ENCODE measurements at places on chromosomes 3 and 15.

GRCh38 chr3:52005571-52005986 lies 9.9 kb upstream of the RPL29 start:
- peak; percentile 36 for DNase-seq

- no peak for DNase-seq
These were observed 26.8 kb upstream of the NR2C2 start for GRCh38 chr3:14920536-14920935.

GRCh38 chr15:46714950-46715349 lies 1002.4 kb upstream of the SEMA6D start:
- no peak for DNase-seq

GRCh38 chr15:78129077-78129750 lies 2.0 kb downstream of the CIB2 start:
- no peak for DNase-seq

DNA sequence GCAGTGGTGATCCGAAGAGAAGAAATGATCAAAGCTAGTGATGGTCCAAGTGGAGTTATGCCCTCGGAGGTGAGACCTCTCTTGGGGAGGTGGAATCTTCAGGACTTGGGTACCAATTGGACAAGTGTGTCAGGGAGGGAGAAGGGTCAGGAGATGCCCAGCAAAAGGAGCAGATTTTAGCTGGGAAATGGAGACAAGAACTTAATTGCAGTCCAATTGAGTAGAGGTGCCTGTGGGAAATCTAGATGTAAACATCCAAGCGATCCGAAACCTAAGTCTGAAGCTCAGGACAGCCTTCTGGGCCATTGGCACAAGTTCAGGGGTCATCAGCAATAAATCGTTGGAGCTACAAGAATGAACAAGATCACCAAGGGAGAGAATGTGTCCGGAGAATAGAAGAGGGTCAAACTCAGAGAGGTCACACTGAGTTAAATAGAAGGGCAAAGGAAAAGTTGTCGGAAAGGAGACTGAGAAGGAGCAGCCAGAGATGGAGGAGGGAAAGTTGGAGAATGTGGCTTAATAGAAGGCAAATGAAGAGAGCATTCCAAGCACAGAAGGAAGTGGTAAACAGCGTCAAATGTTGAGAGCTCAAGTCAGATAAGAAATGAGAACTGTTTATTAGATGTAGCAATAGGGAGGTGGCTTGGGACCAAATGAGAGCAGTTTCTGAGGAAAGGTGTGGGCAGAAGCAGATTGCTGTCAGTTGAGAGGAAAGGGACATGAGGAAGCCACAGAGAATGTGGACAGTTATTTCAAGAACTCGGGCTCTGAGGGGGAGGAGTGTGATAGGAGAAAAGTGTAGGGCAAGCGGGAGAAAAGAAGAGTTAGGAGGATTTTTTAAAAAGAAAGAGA lies 64.2 kb upstream of the FNDC3B start:
- DNase-seq: no peak

- no peak for DNase-seq
These were observed 8.4 kb upstream of the EHD4 start for GRCh38 chr15:41980654-41981323.

DNA sequence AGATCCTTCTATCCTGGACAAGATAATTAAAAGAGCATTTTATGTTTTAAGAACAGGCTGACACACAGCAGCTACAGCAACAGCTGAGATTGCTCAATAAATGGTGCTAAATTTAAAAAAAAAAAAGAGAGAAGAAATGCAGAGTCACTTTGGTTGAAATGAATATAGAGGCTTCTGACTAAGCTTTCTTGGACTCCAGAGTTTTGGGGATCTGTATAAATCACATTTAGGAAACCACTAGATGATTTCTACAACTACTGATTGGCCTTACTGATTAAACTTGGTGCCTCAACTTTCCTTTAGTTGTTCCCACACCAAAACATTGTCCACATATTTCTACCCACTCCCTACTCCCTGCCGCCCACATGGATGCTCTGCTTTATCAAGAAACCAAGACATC lies 132.9 kb upstream of the ZBTB20 start:
- DNase-seq: no peak

DNA sequence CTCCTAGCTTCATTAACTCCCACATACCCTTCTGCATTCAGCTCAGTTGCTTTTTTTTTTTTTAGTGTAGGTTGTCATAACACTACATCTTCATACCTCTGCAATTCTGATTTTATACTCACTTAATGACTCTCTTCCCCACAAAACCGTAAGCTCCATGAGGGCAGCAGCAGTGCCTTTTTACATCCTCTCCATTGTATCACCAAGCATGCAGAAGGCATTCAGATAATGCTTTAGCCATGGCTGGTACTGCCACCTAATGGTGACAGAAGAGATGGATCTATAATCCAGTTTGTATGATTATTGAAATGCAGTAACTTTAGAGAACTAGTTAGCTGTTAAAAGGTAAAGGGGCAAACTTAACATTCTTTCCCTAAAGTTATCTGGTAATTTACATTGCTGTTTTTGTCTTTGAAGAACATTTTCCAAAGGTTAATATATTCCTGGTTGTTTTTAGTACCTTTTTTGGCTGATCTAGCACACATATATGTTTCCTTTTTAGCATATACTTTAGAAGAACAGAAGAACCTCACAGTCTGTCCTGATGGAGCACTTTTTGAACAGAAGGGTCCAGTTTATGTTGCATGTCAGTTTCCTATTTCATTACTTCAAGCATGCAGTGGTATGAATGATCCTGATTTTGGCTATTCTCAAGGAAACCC lies 36.8 kb downstream of the ATP1B3 start:
- DNase-seq: peak; percentile 1

- DNase-seq: no peak
These were observed 4.7 kb downstream of the IP6K1 start for GRCh38 chr3:49781415-49782199.

GRCh38 chr3:48428572-48429316 lies 1.1 kb downstream of the PLXNB1 start:
- peak; percentile 17 for DNase-seq

- DNase-seq: no peak
These were observed 443.5 kb downstream of the OTOL1 start for GRCh38 chr3:161939918-161940620.

DNA sequence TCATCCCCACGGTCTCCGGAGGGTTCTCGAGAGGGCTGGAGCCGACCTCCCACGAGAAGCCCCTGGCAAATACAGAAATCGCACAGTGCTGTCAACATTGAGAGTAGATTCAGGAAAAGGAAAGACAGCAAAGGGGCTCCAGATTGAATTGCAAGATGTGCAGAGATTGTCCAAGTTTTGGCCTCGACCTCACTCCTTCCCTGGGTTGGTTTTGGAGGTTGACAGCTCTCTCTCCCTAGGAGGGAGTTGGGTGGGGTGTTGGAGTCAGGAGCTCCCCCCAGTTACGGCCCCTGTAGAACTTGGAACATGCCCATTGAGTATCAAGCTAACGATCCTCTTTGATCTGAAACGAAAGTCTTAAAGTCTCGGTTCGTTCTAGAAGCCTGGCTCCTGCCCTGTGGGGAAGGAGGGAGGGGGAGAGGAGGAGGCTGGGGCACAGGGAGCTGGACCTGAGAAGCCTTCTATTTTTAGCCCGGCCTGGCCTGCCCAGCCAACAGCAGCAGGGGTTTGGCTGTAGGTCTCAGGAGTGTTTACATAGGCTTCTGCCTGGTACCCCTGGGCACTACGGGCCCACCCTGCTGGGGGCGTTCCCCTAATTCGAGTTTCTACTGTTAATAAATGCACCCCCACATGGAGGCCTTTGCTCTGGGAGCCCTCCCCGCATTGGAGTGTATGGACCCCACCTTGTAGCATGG lies 672 bp upstream of the KY start:
- DNase-seq: no peak

GRCh38 chr15:48413304-48413703 lies 82.1 kb downstream of the DUT start:
- no peak for DNase-seq

DNA sequence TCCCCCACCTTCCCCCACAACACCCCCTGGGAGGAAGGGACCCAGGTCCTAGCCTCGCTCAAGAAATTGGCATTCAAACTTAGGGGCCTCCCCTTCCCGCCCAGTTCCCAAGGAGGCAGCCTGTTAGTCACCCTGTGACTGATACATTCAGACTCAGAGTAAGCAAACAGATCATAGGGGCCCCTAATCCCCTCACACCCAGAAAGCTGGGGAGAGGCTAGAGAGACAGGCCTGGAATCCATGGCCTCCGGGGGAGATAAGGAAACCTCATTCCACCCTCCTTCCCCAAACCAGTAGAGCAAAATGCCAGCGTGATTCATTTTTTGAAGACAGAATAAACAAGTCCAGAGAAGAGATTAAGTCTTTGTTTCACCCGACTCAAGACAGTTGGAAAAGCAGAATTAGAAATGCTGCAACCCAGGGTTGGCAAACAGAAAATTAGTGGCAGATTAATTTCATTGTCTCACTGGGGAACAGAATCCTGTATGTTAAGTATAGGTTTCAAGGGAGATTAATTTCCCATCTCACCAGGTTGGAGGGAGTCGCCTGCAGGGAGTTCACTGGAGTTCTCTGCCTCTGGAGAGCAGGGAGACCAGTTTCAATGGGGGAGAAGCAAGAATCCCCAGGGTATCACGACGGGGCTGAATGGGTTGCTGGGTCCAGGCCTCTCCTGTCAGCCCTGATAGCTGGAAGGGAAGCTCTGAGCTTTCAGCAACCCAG lies 268.3 kb downstream of the UACA start:
- DNase-seq: no peak

DNA sequence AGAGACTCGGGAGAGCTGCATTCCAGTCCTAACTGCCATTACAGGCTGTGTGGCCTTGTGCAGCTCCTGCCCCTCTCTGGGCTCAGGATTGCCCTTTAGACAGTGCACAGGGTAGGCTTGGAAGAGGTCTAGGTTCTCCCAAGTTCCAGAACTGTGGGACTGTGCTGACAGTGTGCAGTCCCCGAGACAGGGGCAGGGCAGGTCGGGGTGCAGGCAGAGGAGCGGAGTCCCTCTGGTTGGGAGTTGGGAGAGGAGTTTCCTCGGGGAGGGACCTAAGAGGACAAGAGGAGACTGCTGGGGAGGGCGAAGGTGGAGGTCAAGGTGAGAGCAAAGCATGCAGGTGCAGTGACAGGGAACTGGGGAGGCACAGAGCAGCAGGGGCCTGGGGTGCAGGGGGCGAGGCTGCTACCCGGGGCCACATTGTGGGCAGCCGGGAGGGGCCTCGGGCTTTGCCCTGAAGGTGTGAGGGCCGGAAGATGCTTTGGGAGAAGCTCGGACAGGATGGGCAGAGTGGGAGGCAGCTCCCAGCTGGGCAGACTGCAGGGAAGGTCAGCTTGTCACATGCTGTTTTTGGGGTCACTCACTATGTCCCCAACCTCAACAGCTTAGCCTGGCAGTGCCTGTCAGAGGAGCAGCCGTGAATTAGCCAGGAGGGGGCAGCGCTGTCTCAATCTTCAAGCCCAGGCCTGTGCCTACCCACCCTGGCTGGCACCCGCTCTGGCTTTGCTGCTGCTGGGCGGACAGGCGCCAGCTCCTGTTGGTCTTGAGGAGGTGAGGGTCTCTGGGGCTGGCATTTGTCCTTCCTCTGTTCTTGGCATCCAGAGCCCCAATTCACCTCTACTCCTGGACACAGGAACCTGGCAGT lies 15.4 kb upstream of the CSPG4 start:
- DNase-seq: no peak

GRCh38 chr3:64987726-64988125 lies 299.9 kb upstream of the ADAMTS9 start:
- DNase-seq: no peak

GRCh38 chr3:187223799-187224198 lies 26.5 kb downstream of the RTP1 start:
- no peak for DNase-seq

- no peak for DNase-seq
These were observed 289.2 kb upstream of the CHRM5 start for GRCh38 chr15:33679061-33679460.

GRCh38 chr3:41330465-41330864 lies 131.2 kb downstream of the CTNNB1 start:
- no peak for DNase-seq

DNA sequence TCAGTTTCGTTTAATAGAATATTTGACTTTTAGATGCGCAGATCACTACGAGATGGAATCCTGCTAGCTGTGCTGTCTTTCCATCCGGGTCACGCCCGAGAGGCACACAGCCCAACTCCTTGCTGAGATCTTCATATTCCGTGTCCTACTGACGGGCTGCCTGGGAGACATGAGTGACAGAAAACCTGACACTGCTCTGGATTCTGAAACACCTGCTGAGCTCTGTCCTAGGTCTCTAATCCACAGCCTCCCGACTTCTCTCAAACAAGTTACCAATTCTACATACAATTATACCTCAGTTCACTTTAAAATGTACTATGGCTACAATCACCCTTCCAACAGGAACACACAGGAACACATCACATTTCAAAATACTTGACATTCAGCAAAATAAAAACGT lies 27.2 kb downstream of the TFRC start:
- DNase-seq: no peak

DNA sequence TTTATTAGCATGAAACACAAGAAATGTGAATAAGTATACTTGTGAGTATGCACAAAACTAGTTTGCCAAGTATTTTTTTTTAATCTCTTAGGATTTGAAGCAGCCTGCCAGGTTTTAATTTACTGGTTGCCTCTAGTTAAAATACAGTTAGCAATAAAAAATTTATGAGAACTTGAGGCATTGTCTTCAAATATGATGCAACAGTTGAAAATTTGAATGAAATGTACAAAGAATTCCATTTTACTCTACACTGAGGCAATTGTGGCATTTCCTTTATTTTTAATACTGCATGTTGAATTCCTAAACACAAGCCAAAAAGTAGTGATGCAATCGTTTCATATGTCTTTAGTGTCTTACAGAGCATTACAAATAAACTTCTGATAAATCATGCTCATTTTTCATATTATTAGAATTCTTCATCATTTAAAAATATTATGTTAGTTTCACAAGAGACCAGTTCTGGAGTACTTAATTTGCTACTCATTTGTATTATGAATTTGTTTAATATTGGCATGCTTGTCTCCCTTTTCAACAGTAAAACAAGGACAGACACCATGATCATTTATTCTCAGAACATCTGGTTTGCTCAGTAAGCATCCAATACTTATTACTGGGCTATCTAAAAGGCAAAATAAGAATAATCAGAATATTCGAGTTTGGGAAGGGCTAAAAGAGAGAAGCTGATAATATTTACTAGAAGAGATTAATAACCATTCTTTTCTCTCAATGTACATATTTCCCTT lies 124.8 kb upstream of the PTX3 start:
- no peak for DNase-seq

GRCh38 chr15:101463270-101463669 lies 26.2 kb downstream of the PCSK6 start:
- no peak for DNase-seq

GRCh38 chr3:171797873-171798272 lies 12.4 kb downstream of the PLD1 start:
- DNase-seq: no peak

DNA sequence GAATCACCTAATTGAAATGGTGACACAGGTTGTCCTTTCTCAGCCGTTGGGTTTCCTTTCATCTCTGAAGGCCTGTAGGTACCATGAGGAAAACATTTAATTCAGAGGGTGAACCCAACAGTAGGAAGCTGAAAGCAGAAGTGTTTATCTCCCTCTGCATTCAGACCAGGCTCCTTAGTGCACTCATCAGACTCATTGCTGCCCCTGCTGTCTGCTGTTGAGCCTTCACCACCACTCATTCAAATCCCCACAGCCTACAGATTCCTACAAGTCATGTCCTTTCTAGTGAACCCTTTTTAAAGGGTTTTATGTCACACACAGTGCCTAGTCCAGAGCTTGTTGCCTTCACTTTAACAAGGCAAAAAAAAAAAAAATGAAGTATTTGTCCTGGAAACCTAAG lies 13.4 kb downstream of the WDR48 start:
- peak; percentile 3 for DNase-seq

Data from NCI-H510A treated with DMSO at 0.1 percent for 48 hours (cell line).